Activated T-cell treated with anti-CD3 and anti-CD28 coated beads for 48 hours (primary cell): ENCODE measurements at places on chromosomes 4 and X.

GRCh38 chrX:102978594-102978993 lies 41.5 kb downstream of the RAB40AL start:
- no peak for DNase-seq

DNA sequence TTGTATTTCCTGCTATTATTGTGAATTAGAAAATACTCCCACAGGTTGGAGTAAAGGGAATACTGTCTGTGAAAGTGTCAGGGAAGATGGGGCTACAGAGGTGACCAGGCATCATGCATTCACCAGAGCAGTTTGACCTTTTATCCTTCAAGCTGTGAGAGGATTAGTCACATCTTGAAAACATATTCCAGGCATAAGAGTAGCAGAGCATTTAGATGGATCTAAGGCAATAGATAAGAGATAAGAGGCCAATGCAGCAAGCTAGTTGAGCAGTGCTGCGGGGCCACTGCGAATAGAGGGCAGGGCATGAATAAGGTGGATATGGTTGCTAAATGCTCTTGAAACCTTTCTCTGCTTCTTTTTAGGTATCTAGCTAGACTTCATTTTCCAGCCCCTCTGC lies 470.7 kb upstream of the FTHL17 start:
- no peak for DNase-seq

- no peak for DNase-seq
These were observed 51.5 kb downstream of the STARD8 start for GRCh38 chrX:68698942-68699341.

GRCh38 chr4:173500841-173501591 lies 29.0 kb downstream of the HAND2 start:
- DNase-seq, result no peak

- no peak for DNase-seq
These were observed 1715.1 kb downstream of the PCDH7 start for GRCh38 chr4:32435308-32435707.

- no peak for DNase-seq
These were observed 44.1 kb upstream of the SGMS2 start for GRCh38 chr4:107780665-107781064.

DNA sequence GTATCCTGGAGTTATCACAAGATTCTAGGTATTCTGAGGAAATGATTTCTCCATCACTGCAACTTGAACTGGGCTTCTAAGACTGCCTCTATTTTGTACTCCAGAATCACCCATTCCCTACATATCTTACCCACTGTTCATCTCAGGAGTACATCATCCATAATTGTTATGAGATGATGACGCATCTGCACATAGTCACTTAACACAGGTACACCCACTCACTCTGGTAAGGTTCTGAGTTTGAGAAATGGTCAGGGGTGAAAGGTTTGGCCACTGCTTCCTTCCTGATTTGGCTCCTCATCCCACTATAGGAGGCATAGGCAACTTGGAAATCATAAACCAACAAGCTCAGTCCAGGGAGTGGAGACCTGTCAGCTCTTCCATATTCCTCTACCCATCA lies 143.9 kb downstream of the GLRA2 start:
- DNase-seq, result no peak

DNA sequence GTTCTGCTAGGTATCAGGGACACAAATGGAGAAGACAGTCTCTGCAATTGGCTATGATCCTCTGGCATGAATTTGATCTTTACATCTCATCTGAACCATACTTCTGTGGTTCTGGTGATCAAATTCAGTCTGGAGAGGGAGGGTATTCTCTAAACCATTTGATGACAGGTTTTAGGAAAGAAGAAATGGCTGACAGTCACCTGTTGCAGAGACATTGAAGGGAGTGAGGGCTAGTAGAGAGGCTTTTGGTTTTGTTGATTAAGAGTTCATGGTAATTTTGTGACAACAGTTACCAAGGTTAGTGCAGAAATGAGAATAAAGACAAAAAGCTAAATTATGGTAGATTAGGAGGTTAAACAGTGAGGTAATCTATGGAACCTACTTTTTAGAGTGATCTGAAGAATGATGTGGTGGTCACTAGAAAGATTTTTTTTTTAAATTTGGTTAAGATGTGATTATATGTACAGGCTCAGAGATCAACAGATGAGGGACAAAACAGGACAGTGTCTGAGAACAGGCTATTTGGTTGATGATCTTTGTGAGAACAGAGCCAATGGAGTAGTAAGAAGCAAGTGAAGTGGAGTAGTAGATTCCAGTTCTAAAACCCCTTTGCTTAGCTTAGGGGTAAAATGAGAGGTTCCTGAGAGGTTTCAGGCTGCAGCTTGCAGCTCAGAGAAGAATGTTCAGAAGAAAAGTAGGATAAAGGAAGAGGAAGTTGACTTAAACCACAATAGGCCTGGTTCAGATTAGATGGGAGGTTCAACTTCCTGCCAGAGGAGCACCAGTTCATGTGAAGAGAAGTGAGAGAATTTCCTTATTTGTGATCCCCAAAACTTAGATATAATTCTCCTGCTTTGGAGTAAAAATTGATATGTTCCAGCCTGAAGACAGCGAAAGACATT lies 34.7 kb downstream of the VSIG4 start:
- DNase-seq, result no peak

DNA sequence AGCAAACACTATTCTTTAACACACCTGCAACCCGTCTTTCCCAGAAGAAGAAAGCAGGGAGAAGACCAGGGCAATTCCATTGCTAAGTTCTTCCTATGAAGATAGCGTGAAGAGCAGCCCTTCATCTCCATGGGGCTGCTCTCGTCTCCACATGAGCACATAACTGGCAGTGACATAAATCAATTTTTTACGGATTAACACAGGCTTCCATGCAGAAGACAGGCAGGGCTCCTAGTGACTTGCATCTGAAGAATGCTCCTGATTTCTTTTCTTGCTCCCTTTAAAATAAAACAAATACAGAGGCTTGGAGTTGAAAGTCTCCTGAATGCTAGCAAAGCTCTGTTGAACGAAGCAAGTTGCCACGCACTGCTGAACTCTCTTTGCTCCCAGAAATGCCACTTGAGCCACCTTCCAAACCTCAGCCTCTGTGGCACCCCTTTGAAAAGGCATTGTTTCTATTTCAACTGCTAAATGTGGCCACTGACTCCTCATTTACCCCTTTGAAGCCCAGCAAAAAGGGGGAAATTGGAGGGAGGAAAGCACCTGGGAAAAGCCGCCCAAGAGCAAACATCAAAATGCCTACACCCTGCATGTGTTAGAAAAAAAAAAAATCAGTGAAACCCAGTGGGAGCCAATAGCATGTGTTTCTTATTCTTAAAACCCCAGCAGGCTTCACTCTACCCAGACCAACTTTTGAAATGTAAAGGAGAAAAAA lies 383.7 kb downstream of the IDS start:
- DNase-seq, result no peak

- DNase-seq, result no peak
These were observed 30.3 kb upstream of the NAF1 start for GRCh38 chr4:163196926-163197480.

DNA sequence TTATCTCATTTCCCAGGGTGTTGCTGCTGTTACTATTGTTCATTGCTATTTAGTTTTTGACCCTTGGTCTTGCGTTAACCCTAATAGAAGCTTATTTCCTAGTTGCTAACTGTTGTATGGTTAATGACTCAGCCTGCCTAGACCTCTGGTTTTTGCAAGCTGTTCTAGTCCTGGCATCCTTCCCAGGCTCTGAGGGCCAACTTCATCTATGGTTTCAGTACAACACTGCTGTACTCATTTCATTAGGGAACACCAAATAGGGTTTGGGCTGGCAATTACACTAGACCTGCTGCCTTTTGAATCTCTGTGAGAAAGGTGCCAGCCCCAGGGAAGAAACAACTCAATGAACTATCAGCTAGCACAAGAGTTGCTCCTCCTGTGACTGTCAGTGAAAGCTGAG lies 59.6 kb downstream of the DCX start:
- DNase-seq, result no peak

- DNase-seq, result no peak
These were observed 25.2 kb downstream of the LRIT3 start for GRCh38 chr4:109872950-109873656.

DNA sequence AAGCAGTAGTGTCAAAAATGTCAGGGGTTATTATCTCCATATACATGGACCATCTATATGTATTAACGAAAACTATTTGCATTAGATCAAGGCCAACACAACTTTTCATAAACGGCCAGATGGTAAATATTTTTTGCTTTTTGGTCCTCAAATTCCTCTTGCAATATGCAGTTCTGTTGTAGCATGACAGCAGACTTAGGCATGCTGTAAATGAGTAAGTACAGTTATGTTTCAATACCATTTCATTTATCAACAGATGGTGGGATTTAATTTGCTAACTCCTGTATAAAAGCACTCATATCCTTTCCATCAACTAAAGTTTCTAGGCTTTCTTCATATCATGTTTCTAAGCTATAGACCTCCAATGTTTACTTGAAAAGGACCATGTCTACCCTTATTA lies 208.1 kb downstream of the ANKRD50 start:
- no peak for DNase-seq

DNA sequence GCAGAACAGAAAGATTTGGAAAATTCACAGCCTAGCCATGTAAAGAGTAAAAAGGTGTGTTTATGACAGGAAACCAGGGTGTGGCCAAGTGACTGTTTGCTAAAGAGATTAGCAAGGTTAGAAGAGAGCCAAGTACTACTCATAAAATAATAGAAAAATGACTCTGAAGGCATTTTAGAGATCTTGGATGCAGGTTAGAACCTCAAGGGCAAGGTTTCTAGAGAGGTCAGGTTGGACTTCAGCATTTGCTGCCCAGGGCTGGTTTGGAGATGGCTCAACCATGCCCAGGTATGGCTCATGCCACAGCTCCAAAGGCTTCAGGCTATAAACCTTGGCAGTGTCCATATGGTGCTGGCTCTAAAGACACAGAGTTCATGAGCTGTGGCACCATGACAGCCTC lies 40.6 kb upstream of the ADGRA3 start:
- DNase-seq, result no peak

DNA sequence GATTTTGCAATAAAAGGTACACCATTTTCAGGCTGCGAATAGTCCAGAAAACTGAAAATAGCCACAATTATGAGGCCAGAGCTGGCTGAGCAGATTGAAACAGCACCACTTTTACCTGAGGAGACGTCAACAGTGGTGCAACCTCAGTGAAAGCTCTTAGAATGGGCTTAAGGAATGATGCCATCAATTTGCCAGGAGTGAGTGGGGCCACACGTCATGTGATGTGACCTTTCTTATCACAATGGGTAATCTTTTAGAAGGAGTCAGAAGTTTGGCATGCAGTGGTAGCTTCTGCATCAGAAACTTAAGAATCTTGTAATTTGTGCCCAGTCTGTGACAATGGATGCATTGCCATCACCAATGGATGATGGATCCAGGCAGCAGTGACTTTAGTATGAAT lies 27.6 kb downstream of the ZNF81 start:
- DNase-seq, result no peak

- DNase-seq, result no peak
These were observed 279.2 kb downstream of the QDPR start for GRCh38 chr4:17232566-17233253.

DNA sequence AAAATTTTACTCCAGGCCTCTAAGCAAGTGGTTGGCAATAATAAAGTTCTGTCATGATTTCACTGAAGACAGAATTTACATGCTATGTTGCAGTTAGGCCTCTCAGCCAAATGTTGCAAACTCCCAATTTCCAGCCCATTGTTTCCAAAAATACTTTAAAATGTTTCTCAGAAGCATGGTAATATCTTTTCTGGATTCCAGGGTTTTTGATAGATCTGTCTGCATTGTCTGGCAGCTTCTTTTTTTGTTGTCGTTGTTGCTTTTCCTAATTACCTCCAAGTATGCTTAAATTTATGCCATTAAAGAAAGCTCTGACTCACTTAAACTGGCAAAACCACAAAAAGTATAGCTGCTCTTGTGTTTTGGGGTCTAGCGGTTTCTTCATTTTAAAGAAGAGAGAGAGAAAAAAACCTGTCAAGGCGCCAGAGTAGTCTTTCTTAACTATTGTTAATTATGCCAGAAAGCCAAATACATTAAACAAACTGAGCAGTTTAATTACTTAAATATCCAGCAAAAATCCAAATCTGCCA lies 97.0 kb downstream of the AGTR2 start:
- DNase-seq, result no peak

- no peak for DNase-seq
These were observed 33.3 kb upstream of the TLL1 start for GRCh38 chr4:165839615-165840333.

- no peak for DNase-seq
These were observed 372.3 kb upstream of the SPOCK3 start for GRCh38 chr4:167606551-167606950.

GRCh38 chr4:121819216-121819965 lies 4.3 kb downstream of the CCNA2 start:
- no peak for DNase-seq

GRCh38 chrX:75638332-75638731 lies 115.5 kb upstream of the ZDHHC15 start:
- DNase-seq, result no peak

DNA sequence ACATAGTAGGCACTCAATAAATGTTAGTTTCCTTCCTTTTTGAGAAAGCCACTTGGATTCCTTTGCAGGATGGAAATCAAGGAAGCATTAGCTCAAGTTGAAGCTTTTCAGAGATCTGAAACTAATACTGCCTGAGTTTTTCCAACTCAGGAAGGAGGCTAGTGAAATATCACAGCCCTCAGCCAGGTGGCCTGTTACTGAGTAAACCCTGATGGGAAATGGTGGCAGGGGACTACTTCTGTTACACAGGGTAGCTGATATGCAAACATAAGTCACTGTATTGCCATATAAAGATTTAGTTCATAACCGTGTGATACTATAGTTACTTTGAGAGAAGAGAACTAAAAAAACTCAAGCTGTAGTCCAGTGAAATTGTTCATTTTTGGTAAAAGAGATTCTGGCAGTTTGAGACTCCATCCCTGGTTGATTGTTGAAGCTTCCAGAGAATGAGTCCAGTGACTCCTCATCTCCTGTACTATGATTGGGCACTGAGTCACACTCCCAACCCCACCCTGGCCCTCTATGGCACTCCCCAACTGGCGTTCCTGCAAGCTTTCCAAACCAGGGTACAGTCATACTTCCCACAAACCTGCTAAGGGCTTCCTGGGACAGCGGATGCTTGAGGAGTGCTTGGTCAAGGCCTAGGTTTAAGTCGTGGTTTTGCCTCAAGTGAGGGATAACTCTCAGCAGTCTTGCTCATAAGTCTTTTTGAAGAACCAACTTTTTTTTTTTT lies 81.8 kb downstream of the MID1IP1 start:
- DNase-seq, result no peak

- DNase-seq, result no peak
These were observed 147.1 kb downstream of the FAT4 start for GRCh38 chr4:125461676-125462363.

- DNase-seq, result no peak
These were observed 482 bp upstream of the SHOX start for GRCh38 chrX:630007-630611.

- DNase-seq, result no peak
These were observed 376.8 kb upstream of the FGF16 start for GRCh38 chrX:77070202-77070918.

GRCh38 chrX:10506781-10507180 lies 113.6 kb downstream of the MID1 start:
- no peak for DNase-seq

GRCh38 chr4:101540336-101540735 lies 193.0 kb upstream of the PPP3CA start:
- DNase-seq, result no peak

- DNase-seq, result no peak
These were observed 8.4 kb downstream of the UVSSA start for GRCh38 chr4:1355378-1355777.
